ENCODE measurements at places on chromosomes 2 and 18.

- H3K27ac ChIP-seq, result no peak overlapping the region
- no peaks in the 10 kb centered on the region for H3K36me3 ChIP-seq
- DNase-seq, result no peak
- H3K27me3 ChIP-seq, result no peaks in the 10 kb centered on the region
- H3K4me3 ChIP-seq, result no peak overlapping the region
- no peaks in the 10 kb centered on the region for H3K4me1 ChIP-seq
Measured at GRCh38 chr2:136288249-136288648, 170.3 kb upstream of the CXCR4 start.

DNA sequence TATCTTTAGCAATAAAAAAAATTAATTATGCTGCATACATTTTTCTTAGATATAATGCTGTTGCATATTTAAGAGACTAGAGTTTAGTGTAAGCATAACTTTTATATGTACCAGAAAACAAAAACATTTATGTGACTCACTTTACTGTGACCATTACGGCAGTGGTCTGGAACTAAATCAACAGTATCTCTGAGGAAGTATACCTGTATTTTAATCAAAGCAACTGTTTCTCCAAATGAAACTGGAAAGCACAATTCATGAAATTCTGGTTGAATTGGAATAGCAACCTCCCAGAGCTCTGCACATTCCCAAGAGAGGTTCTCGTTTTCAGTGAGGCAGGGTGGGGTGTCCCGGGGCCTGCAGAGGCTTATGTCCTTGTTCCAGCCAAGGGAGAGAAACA is 112.2 kb upstream of the TACR1 start:
- no peaks in the 10 kb centered on the region for H3K36me3 ChIP-seq
- no peak for DNase-seq
- no peak overlapping the region for H3K27ac ChIP-seq

DNA sequence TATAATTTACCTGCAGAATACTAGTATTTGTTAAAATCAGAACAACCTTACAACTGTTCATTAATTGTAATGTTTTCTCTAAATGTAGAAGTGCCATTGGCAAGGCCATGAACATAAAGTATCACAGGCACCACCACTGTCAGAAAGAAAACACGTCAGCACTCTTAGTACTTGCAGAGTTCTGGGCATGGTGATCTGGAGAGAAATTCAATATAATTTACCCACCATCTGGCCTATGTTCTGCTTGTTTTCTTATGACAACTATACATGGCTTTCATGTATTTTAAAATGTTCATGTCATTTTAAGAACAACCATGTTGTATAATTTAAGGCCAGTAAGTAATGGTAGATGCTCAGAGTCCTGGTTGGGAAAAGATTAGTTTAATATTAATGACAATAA is 114.2 kb upstream of the SULT1C3 start:
- H3K4me1 ChIP-seq, result no peaks in the 10 kb centered on the region
- H3K27ac ChIP-seq, result no peak overlapping the region
- no peaks in the 10 kb centered on the region for H3K27me3 ChIP-seq
- no peaks in the 10 kb centered on the region for H3K36me3 ChIP-seq

- no peaks in the 10 kb centered on the region for H3K4me1 ChIP-seq
- no peaks in the 10 kb centered on the region for H3K27me3 ChIP-seq
- no peak overlapping the region for H3K27ac ChIP-seq
- no peaks in the 10 kb centered on the region for H3K36me3 ChIP-seq
- no peak overlapping the region for H3K4me3 ChIP-seq
Measured at GRCh38 chr2:195842932-195843331, 185.9 kb downstream of the SLC39A10 start.
